ENCODE measurements at places on chromosomes 4 and X.

DNA sequence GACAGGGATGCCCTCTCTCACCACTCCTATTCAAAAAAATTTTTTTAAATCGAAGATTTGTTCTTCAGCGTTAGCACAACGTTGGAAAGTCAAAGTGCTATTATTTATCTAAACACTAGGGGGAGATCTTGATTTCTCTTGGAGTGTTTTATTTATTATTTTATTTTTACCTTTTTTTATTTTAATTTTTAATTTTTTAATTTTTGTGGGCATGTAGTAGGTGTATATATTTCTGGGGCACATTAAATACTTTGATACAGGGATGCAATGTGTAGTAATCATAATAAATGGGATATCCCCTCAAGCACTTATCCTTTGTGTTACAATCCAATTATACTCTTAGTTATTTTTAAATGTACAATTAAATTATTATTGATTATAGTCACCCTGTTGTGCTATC is 37.4 kb upstream of the SLC10A4 start:
- no peak for DNase-seq

DNA sequence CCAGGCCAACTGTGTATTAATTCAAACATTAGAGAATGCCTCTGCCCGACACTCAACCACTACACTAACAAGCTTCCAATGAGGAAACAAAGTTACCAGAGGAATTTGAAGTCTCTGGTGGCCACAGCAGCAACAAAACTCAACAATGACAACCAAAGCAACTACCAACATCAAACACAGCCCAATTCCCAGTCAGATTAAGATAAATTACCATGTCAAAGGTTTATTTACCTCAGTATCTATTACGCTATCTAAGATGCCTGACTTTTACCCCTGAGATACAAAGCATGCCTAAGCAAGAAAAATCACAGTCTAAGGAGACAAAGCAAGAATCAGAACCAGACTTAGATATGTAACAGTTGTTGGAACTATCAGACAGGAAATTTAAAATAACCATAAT is 230.1 kb upstream of the FTHL17 start:
- DNase-seq: no peak

- DNase-seq: no peak
Observed at GRCh38 chr4:147580396-147580795, 36.8 kb upstream of the TMEM184C start.

DNA sequence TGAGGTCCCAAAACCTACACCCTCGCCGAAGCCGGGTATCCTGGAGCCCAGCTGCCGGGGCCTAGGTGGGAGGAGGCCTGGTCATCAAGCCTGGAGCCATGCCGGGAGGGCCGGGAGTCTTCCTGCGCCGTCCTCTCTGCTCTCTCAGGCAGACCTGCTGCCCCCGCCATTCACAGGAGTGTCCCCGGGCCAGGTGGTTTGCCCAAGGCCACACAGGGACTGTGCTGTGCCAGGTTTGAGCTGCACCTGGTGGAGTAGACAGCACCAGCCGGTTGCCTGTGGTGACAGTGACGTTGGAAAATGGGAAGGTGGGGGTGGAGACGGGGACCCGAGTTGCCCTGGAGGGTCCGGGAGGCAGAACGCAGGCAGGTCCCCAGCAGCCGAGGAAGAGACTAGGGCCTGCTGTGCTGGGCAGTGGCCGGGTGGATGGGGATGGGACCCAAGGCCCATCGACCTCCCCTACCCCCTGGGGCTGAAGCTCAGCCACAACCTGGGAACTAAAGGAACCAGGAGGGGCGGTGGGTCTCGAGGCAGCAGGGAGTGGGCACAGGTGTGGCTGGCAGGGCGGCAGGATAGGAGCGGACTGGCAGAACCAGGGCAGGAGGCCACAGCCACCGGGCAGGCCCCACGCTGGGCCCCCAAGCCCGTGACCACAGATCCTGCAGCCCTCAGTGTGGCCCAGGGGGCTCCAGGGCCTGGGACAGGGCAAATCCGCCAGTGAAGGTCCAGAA is 9.5 kb downstream of the DOK7 start:
- no peak for DNase-seq

DNA sequence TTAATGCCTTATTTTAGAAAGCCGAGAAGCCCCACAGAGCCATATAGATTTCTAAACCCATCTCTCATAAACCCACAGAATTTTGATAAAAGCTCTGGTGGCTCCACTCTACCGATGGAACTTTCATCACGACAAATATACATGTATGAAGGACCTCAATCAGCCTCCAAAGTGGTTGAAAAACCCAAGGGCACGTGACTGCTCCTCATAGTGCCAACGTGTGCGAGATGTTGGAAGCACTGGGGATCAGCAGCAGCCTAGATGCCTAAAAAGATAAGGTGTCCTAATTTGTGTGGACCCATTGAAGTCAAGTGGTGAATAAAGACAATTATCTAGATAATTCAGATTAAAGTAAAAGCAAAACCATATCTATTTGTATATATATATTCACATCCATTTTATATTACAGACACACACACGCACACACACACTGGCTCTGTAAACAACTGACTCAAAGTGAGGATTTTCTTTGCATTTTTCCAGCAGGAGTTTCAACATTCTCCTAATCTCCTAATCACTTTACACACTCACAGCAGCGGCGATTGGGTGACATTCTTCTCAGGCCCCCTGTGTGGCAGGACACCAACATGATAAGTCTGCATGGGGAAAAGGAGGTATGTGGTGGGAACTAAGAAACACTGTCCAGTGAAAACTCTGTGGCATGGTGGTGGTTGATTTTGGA is 2.8 kb upstream of the PITX2 start:
- no peak for DNase-seq

- DNase-seq: no peak
Observed at GRCh38 chrX:23012636-23013035, 12.9 kb downstream of the DDX53 start.

GRCh38 chrX:155767051-155767875 is 113.9 kb upstream of the VAMP7 start:
- peak; percentile 26 for DNase-seq

GRCh38 chrX:83469551-83469950 is 38.5 kb upstream of the POU3F4 start:
- DNase-seq: no peak

DNA sequence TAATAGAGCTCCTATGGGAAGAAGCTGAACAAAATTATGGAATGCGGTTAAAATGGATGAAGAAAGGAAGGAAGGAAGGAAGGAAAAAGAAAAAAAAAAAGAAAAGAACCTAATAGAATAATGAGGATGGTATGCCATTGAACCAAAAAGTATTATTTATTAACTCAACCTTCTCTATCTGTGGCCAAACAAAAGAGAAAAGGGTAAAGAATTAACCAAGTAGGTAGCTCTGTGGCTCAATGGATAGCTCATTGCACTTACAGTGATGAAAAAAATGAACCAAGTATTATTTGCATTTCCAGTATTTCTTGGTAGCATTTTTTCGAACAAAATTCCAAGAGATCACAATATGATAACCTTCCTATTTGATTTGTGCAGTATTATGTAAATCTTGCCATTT is 56.9 kb upstream of the SLC39A8 start:
- no peak for DNase-seq

DNA sequence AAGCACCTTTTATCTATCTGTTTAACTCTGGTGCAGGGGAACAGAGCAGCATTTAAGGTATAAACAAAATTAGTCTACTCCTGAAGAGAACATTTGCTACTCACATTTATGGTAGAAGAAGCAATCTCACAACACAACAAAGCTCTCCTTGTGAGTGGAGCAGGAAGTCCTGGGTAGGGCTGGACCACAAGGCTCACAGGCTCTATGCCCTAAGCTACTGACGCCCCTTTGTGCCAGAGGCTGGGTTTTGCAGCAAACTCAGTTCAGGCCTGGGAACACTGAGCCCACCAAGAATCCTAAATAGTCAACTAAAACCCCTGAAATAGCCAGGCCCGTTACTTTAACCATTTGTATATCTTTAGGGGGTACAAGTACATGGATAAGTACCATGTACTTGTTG is 4.7 kb upstream of the ZXDB start:
- DNase-seq: no peak

GRCh38 chrX:71487814-71488213 is 45.1 kb upstream of the OGT start:
- no peak for DNase-seq

- no peak for DNase-seq
Observed at GRCh38 chrX:8851231-8851886, 50.2 kb upstream of the FAM9A start.

GRCh38 chr4:163815776-163816175 is 321.3 kb downstream of the TMA16 start:
- DNase-seq: no peak

GRCh38 chr4:127355743-127356142 is 277.0 kb upstream of the INTU start:
- DNase-seq: no peak

GRCh38 chr4:87068583-87069021 is 133.8 kb downstream of the AFF1 start:
- DNase-seq: no peak

- peak; percentile 40 for DNase-seq
Observed at GRCh38 chr4:123599920-123600810, 203.6 kb downstream of the SPRY1 start.

DNA sequence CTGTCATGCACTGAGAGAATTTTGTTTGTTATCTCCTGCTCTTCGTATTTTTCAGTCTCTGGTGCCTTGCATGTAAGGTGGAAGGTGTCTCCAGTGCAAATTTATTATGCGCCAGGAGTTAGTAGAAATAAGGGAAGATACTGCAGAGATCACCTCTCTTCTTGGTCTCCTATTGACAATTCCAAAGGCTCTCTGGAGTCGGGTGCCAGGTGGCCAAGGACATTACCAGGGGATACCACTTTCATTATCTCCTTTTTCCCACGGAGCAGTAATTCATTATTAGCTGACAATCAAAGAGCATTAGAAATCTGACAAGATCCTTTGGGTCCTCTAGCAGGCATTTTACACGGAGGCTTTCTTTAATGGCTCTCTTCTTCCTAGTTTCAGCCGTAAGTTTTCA is 26.0 kb downstream of the ADD1 start:
- no peak for DNase-seq

GRCh38 chr4:74651198-74651597 is 143.1 kb downstream of the BTC start:
- DNase-seq: no peak

- no peak for DNase-seq
Observed at GRCh38 chr4:71411981-71412380, 73.2 kb downstream of the SLC4A4 start.

DNA sequence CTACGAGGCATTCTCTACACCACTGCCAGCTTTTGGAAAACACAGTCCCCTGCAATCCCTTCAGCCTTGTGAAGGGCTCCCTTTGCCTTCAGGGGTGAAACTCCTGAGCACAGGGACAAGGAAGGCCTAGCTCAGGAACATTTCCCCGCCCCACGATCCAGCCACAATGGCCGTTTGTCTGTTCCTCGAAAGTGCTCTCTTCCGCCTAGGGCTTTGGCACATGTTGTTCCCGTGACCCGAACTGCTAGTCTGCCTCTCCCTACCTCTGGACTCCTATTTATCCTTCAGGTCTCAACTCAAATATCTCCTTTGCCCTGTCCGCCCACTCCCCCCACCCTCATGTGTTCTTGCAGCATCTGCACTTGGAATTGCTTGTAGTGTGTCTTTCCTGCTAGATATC is 12.1 kb downstream of the FGD1 start:
- no peak for DNase-seq

DNA sequence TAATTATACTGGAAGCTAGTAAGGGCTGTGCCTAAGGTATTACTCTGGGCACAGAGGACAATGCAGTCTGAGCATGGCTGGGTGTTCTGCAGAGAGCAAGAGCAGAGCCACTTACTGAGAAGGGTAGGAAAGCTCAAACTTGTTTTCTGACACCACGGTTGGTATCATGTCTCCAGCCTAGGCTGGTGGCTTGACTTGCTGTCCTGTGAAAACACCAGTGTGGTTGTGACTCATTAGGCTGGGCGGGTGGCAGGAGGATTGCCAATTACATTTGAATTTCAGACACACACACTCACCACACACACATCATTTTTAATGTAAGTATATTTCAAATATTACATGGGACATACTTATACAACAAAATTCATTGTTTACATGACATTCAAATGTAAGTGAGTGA is 19.7 kb upstream of the MTM1 start:
- no peak for DNase-seq

GRCh38 chr4:130511776-130512175 is 1415.8 kb downstream of the C4orf33 start:
- DNase-seq: no peak

DNA sequence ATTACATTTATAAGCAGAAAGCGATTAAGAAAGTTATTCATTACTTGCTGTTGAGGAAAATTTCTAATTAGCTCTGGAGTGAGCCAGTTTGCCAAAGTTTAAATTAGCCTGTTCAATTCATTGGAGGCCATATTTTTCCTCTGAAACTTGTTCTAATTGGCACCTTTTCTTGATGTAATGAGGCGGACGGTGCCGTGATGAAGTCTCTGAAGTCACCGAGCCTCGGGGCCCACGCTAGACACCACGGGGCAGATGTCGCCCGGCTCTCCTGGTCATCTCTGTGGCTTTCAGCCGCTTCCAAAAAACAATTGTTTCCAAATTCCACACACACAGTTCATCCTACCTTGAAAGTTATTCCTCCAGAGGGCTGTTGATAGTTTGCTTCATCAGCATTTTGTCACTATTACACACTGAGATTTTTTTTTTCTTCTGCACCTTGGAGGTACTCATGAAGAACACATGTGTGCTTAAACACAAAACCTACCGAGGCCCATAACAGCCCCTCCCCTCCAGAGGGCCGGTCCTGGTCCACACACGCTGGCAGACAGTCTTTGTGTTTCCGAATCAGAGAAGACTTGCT is 3.9 kb upstream of the CTAG2 start:
- DNase-seq: no peak

DNA sequence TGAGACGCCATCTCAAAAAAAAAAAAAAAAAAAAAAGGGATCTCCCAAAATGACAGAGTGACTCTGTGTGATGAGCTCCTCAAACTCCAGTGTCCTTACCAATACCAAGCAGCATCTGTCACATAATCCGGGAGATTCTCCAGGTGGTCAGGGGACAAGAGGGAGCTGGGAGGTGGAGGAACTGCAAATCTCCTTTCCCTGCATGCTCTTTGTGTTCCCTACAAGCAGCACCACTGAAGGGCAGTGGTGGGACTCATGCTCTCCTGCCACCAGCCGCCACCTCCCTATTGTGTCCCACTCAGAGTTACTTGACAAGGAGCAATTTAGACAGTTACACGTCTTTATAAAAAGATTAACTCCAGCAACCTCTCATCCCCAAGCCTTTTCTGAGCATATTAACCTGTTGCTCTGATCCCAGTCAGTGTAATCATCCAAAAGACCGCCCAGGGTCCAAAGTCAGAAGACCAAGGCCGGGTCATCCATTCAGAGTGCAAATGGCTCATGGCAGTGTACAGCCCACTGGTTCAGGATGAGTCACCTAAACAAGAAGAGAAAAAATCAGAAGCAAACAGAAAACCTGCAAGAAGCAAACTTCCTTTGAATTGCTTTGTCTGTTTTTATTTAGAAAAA is 23.6 kb downstream of the MGST2 start:
- no peak for DNase-seq

DNA sequence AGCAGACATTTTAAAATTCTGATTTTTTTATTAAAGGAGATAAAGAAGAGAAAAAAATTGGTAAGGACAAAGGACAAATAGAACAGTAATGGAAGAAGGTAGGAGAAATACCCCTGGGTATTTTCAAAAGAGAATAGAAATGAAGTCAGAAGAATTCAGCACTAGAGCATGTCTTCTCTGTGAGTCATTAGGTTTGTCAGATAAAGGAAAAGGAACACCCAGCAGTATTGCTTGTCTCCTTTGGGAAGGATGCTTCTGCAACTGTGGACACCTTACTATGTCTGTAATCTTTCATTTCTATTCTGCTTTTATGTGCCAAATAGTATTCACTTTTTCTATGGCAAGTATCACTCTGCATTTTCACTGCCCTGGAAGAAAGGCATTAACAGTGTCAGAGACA is 24.0 kb upstream of the PCDH7 start:
- DNase-seq: no peak

GRCh38 chr4:109078724-109079123 is 223.7 kb downstream of the COL25A1 start:
- DNase-seq: no peak
